ENCODE measurements at places on chromosomes 3 and 15.

GRCh38 chr3:120796976-120797375, 54.4 kb downstream of the GTF2E1 start:
- no peak for DNase-seq

- DNase-seq: no peak
These were observed 36.7 kb downstream of the PLOD2 start for GRCh38 chr3:146124126-146124801.

- no peak for DNase-seq
These were observed 226.6 kb upstream of the IL12A start for GRCh38 chr3:159761848-159762635.

GRCh38 chr15:71687902-71688508, 122.3 kb upstream of the NR2E3 start:
- DNase-seq: no peak

DNA sequence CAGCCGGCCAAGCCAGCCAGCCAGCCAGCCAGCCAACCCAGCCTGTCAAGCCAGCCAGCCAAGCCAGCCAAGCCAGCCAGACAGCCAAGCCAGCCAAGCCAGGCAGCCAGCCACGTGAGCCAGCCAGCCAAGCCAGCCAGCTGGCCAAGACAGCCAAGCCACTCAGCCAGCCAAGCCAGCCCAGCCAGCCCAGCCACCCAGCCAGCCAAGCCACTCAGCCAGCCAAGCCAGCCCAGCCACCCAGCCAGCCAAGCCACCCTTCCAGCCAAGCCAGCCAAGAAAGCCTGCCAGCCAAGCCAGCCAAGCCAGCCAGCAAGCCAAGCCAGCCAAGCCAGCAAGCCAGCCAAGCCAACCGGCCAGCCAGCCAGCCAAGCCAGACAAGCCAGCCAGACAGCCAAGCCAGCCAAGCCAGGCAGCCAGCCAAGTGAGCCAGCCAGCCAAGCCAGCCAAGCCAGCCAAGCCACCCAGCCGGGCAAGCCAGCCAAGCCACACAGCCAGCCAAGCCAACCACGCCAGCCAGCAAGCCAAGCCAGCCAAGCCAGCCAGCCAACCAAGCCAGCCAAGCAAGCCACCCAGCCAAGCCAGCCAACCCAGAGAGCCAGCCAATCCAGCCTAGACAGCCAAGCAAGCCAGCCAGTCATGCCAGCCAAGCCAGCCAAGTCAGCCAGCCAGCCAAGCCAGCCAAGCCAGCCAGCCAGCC, 199.5 kb downstream of the GOLGA6L6 start:
- no peak for DNase-seq

DNA sequence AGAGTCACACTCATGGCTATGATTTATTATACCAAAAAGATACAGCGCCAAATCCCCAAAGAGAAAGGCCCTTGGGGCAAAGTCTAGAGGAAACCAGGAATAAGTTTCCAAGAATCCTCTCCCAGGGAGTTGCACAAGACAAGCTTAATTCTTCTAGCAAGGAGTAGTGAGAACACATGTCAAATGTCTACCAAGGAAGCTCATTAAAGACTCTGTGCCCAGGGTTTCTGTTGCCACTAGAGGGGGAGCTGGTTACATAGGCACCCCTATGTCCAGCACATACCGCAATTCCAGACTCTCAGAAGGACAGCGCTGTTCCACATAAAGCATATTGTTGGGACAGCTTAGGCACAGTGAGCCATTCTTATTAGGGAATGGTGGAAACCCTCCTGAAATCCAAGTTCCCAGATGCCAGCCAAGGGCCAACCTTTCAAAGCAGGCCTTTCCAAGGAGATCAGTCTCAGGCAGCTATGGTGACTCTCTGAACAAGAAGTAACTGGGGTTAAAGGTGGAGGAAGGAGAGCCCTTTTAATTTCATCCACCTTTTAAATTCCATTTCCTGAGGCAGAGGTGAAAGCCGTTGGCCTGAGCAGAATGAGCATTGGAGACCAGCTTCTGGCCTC, 194.2 kb downstream of the UACA start:
- DNase-seq: no peak

DNA sequence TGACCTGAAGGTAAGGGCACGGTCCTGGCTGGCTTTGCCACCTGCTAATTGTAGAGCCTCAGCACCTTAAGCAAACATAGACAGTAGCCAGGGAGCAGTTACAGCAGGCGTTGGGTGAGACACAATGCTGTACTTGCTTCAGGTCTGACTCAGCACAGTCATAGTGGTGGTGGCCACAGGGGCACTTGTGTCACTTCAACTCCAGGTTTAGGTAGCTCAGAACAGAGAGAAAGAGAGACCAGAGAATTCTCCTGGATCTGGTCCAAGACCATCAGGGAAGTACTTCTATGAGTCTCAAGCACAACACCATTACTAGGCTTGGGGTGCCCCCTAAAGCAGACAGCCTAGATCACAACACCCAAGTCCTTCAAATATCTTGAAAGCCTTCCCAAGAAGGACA, 204.4 kb downstream of the OTOL1 start:
- DNase-seq: no peak
